Stimulated activated CD4-positive, alpha-beta T cell treated with anti-CD3 and anti-CD28 coated beads, Interleukin-15, amount 100 ng/mL, for 1 hour (primary cell): ENCODE measurements at places on chromosomes 16 and 17.
A peak's percentile ranks its signal among the peaks of the same experiment; 100 is the strongest.

DNA sequence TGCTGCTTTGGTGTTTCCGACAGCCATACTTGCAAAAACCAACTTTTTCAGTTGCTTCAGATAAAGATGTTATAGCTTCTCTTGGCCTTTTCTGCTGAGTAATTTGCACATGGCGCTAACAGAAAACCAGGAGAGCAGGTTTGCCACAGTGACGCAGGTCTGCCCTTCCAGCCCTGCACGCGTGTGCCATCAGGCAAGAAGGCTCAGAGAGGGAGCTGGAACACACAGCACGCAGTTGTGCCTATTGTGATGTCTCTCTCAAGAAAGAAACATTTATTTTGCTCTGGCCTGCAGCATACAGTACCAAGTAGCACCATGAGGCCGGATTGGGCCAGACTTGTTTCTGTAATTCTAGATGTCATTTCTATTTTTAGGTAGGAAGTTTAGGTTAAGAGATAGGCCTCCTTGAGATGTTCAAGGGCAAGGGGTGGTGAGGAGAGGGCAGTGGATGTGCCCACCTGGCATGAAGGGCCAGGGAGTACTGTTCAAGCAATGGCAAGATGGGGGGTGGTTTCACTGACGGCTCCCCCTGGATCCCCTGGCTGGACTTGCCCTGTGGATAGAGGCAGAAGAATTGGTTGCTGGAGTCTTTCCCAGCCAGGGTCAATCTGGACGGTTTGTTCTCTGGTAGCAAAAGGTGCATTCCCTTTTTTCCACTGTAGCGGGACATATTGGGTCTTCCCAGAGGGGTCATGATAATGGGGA is 1.9 kb downstream of the CBX2 start:
- DNase-seq = no peak

GRCh38 chr16:80705596-80705995 is 98.8 kb downstream of the CDYL2 start:
- DNase-seq = no peak

- no peak for DNase-seq
These were observed 885 bp upstream of the SLC35B1 start for GRCh38 chr17:49708515-49709183.

- DNase-seq = no peak
These were observed 161.5 kb upstream of the CACNG3 start for GRCh38 chr16:24094660-24095059.

DNA sequence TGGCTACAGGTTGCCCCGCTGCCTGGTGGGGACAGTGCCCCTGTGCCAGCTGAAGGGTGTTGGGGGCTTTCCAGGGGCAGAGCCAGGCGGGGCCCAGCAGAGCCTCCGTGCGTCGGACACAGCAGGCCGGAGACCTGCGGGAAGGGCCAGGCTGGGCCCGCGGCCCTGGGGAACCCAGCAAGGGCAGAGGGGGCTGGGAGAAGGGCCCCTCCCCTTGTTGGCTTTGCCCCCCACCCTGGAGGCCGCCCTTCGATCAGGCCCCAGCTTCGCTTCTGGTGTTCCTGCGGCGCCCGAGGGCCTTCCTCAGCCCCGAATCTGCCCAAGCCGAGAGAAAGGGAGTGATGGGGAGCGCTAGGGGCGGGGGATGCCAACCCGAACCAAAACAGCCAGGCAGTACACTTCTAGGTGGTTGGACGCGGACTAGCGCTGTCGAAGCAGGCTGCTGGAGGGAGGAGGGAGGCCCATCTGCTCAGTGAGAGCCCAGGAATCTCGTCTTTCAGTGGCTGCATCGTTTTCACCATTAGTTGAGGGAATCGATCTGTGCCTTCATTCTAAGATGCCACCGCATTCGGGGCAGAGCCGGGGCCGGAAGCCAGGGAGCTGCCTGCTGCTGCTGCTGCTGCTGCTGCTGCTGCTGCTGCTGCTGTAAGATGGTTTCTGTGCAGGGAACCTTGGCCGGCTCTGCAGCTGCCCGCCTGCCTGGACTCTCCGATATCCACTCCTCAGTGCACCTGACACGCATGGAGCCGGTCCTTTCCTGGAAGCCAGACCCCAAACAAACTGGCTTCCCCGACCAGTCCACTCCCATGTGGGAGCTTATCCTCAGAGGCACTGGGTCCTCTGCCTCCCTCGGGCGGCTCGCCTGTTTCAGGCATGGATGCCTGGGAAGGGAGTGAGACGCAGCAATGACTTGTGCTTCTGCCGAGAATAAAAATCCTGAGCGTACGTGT is 1.7 kb downstream of the JPH3 start:
- no peak for DNase-seq

- DNase-seq = no peak
These were observed 54.9 kb upstream of the DLX4 start for GRCh38 chr17:49914096-49914490.

GRCh38 chr16:64132759-64133361 is 989.0 kb downstream of the CDH11 start:
- no peak for DNase-seq

DNA sequence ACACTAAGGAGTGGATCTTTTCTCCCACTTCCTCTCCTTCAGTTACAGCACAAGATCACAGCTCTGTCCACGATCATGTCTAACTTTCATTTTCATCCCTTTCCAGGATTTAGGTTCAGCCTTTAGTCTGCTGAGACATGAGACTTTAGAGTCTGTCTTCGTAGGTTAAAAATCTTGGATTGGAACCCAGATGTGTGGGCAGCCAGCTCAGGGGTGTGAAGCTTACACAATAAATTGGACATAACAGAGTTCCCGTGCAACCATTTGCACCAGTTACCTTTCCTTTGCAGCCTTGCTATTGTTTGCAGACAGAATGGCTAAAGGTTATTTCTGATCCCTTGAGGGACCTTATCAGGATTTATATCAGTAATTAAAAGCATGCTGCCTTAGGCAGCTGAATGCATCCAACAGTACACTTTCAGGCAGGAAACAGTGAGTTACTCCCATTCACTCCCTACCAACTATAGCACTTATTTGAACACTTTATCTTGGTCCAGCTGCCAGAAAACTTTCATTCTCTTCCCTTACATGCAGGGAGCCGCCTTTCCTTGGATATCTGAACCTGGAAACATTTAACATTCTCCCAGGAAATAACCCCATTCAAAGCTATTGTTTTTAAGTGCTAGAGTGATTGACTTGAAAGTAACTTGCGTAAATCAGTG is 87.3 kb downstream of the TMEM100 start:
- DNase-seq = no peak

DNA sequence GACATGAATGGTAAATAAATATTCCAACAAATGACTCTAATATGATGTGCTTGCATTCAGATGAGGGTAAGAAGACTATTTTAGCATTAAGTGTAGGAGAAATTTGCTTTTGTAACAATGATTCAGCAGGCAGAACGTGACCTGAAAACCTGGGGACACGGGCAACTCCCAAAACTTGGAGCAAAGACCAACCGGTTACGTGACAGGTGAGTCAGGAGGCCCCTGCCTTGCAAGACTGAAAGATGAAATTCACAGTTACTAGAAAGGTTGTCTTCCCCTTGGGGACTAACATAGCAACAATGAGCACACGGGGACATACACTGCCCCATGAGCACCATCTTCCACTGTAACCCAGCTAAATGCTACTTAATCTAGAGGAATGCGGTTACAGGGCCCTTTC is 33.5 kb upstream of the ERN1 start:
- DNase-seq = no peak

GRCh38 chr17:38351412-38352222 is at the start of gene SOCS7:
SOCS7 (plus strand) TSS chr17:38351844; CDS start chr17:38352053, 209 bp downstream.
- DNase-seq = peak; percentile 93

- no peak for DNase-seq
These were observed 21.2 kb downstream of the ST3GAL2 start for GRCh38 chr16:70417661-70418060.

DNA sequence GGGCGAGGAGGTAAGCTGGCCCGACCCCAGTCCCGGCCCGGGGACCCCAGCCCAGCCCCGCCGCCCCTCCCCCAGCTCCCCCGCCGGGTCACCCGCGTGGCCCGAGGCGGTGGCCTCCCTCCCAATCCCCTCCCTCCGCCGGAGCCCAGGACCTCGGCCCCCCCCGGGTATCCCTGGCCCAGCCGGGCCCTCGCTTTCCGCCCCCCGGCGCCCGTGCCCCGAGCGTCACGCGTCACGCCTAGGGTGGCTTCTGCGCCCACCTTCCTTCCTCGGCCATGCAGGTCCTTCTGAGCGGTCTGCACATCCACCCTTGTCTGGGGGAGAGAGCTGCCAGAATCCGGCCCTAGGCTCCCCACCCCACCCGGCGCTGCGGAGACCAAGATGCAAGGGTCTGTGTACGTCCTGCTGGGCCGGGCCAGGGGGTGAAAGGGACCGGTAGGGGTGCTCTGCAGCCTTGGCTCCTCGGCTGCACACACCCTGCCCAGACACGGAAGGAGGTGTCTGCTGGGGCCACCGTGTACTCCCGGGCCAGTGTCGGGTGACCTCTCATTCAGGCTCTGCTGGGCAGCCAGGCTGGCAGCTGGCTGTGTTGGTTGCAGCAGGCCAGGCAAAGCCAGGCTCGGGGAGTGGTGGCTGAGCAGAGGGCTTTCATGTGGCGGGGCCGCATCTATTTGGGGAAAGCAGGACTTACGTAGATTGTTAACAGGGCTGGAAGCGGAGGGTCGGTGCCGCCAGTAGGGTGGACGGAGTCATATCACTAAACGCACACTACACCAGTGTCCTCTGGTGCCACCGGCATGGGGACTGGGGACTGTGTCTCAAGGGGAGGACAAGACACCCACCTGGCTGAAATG is 754 bp downstream of the RAB11FIP4 start:
- no peak for DNase-seq

- DNase-seq = no peak
These were observed 306.9 kb upstream of the CA10 start for GRCh38 chr17:52465407-52465806.

- DNase-seq = no peak
These were observed 426.2 kb upstream of the EEF2KMT start for GRCh38 chr16:5523829-5524228.

- DNase-seq = no peak
These were observed 2.7 kb downstream of the ESRP2 start for GRCh38 chr16:68233085-68233834.

DNA sequence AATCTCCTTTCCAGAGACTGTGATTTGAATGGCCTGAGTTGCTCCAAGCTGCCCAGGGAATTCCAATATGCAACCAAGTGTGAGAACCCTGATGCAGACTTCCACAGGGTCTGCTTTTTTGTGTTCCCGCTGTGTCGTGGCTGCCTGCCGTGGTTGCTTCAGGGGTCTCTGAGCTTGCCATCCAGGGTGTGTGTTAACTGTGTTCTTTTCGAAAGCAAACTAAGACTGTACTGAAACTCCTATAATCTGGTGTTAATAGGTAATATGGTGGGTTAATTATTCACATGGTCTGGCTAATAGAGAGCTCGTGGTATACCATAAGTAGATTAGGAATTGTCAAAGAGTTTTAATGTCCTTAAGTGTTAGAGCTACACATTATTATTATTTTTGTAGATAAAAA is 20.7 kb downstream of the UBN1 start:
- DNase-seq = no peak

DNA sequence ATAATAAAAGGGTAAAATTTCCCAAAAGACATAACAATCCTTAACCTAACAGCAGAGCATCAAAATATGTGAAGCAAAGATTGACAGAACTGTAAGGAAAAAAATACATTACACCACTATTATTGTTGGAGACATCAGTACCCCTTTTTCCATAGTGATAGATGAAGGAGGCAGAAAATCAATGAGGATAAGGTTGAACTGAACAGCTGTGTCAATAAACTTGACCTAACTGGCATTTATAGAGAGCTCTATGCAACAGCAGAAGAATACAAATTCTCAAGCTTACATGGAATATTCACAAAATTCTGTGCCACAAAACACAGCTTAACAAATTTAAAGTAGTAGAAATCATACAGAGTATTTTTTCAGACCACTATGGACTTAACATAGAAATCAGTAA is 195.0 kb upstream of the ELAC2 start:
- no peak for DNase-seq

DNA sequence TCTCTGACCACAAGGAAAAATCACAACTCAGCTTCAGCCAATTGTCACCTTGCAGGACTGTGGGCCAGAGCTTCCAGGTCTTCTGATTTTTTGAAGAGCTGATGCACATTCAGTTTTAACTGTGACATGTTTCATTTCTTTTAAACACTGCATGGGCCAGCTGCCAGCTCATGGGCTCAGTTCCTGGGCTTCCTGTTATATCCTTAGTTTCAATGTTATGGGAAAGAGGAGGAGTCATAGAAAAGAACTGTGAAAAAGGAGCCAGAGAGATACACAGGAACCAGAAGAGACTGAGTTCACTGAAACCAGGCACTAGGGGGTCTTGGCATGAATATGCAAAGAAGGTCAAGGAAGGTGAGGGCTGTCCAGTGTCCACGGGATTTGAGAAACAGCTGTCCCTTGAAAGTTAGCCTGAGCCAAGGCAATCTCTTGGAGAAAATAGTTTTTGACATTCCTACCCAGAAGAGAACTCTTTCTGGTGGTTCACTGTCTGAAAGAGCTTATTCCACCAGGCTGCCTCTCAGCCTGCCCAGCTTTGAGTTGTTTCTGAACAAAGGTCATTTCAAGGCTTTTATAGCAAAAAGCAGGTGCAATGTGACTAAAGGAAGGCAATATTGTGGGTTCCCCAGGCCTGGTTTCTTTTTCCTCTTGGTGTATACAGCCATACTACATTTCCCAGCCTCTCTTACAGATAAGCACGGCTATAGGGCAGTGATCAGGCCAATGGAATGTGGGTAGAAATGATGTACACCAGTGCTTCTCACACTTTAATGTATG is 10.5 kb downstream of the PDILT start:
- DNase-seq = no peak

DNA sequence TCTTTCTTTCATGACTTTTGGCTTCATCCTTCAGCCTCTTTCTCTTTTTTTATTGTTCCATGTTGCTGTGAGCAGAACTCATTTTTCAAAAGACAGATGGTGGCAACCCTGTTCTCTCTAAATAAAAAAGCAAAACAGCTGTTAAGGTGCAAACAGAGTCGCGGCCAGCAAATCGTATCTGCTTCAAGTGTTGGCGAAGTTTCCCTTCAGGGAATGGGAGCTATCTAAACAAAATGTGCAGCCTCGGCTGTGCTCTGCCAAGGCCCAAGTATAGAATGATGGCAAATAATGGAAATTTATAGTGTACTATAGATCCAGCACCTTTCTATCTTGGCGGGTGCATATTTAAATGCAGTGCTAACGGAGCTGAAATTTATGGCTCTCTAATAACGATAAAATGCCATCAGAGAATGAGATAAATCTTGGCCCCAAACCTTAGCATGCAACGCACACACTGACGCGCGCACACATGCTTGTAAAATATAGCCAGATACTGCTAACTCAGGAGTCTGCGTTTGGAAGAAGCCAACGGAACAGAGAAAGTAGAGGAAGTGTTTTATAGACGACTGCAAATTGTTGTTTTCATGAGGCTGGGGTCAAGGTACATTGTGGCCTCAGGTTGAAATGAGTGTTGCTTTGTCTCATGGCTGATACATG is 315.5 kb upstream of the RBFOX1 start:
- DNase-seq = no peak
